Activated CD4-positive, alpha-beta memory T cell treated with anti-CD3 and anti-CD28 coated beads, Interleukin-2, amount 10 ng/mL, durations not matched to agents 7 days and 5 days (primary cell): ENCODE measurements at places on chromosomes 12 and 14. TPM values are rescaled to one million over a fixed set of nuclear protein-coding genes. Genes with fewer than 3 reads are reported as not detected.

GRCh38 chr12:26891704-26892103 lies 46.1 kb downstream of the INTS13 start:
- no peak overlapping the region for H3K4me3 ChIP-seq
- no peak overlapping the region for H3K27ac ChIP-seq
- no peak for DNase-seq
- H3K4me1 ChIP-seq: no peaks in the 10 kb centered on the region

- H3K4me1 ChIP-seq: no peaks in the 10 kb centered on the region
- H3K36me3 ChIP-seq: no peaks in the 10 kb centered on the region
- no peak overlapping the region for H3K4me3 ChIP-seq
- DNase-seq: no peak
- H3K27me3 ChIP-seq: peaks cover 5% of the 10 kb centered on the region
- H3K27ac ChIP-seq: no peak overlapping the region
Observed at GRCh38 chr12:75666126-75666938, 154.9 kb upstream of the KRR1 start.

The MMP19 gene
- total RNA-seq: not detected

- H3K27me3 ChIP-seq: no peaks in the 10 kb centered on the region
- H3K4me3 ChIP-seq: no peak overlapping the region
- H3K27ac ChIP-seq: no peak overlapping the region
- DNase-seq: no peak
- H3K4me1 ChIP-seq: no peaks in the 10 kb centered on the region
Observed at GRCh38 chr14:78593949-78594348, 423.8 kb downstream of the NRXN3 start.

The ZFHX2 gene
- total RNA-seq: 1.5 TPM

DNA sequence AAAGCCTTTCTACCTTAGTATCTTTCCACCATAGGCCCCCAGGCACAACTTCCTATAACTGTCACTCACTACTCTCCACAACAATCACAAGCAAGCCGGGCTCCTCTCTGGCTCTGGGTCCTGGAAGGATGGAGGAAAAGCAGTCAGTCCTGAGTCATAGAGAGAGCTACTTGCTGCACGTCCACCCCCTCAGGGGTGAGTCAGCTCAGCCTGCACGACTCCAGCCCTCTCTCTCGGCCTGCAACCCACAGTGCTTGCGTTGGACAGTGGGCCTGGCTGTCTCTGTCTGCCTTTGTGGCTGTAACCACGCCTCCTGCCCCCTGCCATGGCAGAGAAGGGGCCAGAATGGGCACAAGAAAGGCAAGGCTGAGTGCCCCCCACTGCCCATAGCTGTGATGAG lies 154.1 kb upstream of the FKBP4 start:
- DNase-seq: no peak
- H3K27me3 ChIP-seq: peaks cover 35% of the 10 kb centered on the region
- no peak overlapping the region for H3K27ac ChIP-seq
- no peaks in the 10 kb centered on the region for H3K36me3 ChIP-seq
- H3K4me3 ChIP-seq: no peak overlapping the region
- H3K4me1 ChIP-seq: peaks cover 6% of the 10 kb centered on the region

DNA sequence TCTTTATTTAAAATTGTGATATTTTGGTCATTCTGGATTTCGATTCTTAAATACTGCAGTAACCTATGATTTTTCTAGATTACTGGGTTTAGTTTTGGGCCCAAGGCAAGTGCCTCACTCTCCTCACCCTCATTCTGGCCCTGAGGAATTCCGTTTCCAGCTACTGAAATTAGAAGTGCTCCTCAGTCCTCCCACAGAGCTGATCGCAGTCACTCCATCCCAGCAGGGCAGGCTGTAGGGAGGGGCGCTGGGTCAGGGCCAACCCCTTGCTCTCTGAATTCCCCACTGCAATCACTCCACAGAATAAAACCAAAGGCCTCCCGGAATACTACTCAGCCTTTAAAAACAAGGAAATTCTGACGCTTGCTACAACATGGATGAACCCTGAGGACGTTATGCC lies 66.5 kb upstream of the DIO3 start:
- H3K27me3 ChIP-seq: peaks cover 4% of the 10 kb centered on the region
- H3K36me3 ChIP-seq: no peaks in the 10 kb centered on the region

DNA sequence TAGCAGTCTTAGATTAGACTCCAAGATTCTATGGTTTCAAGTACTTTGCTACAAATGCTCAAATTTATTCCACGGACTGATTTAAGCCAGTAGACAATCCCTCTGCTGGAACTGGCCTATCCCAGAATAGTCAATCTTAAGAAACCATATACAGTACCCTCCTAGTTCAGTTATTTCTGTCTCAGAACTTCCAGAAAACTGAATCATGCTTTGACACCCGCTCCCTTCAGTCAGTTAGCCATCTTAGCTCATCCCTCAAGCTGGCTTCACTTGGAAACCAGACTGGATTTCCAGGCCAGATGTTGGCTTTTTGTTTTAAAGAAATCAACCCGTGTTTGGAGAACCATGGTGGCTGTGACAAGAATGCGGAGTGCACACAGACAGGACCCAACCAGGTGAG lies 125.5 kb downstream of the NT5DC3 start:
- no peak overlapping the region for H3K4me3 ChIP-seq
- peaks cover 6% of the 10 kb centered on the region for H3K27me3 ChIP-seq
- no peak overlapping the region for H3K27ac ChIP-seq

The TMCC3 gene
- total RNA-seq: 1.2 TPM

DNA sequence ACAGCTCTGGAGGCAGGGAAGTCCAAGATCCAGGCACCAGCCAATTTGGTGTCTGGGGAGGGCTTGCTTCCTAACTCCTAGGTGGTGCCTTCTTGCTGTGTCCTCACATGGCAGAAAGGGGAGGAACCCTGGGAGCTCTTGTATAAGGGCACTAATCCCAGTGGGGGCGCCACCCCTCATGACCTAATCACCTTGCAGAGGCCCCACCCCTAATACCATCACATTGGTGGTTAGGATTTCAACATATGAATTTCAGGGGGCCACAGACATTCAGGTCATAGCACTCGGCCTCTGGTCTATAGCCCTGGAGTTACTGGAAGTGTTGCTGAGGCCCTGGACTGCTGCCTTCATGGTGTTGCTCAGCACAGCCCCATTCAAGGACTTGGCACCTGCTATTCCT lies 14.6 kb downstream of the PSMD9 start:
- no peaks in the 10 kb centered on the region for H3K27me3 ChIP-seq
- H3K4me1 ChIP-seq: no peaks in the 10 kb centered on the region
- no peak overlapping the region for H3K4me3 ChIP-seq
- peaks cover 48% of the 10 kb centered on the region for H3K36me3 ChIP-seq
- H3K27ac ChIP-seq: no peak overlapping the region

DNA sequence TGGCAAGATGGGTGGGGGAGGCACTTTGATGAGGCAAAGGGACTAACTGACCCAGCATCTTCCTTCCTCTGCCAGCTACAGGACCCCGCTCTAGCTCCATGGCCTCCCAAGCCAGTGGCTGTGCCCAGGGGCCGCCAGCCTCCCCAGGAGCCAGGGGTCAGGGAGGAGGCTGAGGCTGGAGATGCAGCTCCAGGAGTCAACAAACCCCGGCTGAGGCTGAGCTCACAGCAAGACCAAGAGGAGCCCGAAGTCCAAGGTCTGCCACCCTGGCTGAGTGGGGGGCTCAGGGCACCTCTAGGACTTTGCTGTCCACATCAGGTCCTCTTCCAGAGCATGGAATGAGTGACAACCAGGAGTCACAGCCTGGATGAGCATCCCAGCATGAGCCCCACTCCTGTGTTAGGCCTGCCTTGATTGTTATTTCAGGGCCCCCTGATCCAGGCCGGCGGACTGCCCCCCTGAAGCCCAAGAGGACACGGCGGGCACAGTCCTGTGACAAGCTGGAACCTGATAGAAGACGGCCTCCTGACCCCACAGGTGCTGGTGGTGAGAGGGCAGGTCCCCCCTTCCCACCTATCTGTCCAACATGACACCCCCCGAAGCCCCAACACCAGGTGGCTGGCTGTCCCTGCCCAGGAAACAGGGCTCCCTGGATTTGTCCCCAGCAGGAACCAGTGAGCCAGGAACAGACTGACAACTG lies 2.5 kb upstream of the CPNE6 start:
- no peak overlapping the region for H3K4me3 ChIP-seq
- peaks cover 14% of the 10 kb centered on the region for H3K27me3 ChIP-seq
- no peak overlapping the region for H3K27ac ChIP-seq
- H3K4me1 ChIP-seq: no peaks in the 10 kb centered on the region
- DNase-seq: no peak
- no peaks in the 10 kb centered on the region for H3K36me3 ChIP-seq

DNA sequence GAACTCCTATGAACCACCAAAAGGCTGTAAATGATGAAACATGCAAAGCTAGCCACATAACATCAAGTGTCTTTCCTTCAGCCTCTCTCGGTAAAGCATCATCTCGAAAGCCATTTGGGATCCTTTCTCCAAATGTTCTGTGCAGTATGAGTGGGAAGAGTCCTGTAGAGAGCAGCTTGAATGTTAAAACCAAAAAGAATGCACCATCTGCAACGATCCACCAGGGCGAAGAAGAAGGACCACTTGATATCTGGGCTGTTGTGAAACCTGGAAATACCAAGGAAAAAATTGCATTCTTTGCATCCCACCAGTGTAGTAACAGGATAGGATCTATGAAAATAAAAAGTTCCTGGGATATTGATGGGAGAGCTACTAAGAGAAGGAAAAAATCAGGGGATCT lies 61.2 kb downstream of the ATG14 start:
- H3K4me3 ChIP-seq: no peak overlapping the region
- peaks cover 23% of the 10 kb centered on the region for H3K36me3 ChIP-seq
- H3K4me1 ChIP-seq: peaks cover 43% of the 10 kb centered on the region
- H3K27me3 ChIP-seq: no peaks in the 10 kb centered on the region
- no peak for DNase-seq
- no peak overlapping the region for H3K27ac ChIP-seq

GRCh38 chr14:24147761-24148428 lies 597 bp downstream of the RNF31 start:
- peaks cover 80% of the 10 kb centered on the region for H3K36me3 ChIP-seq
- H3K27ac ChIP-seq: peak overlapping the region; percentile 84
- no peaks in the 10 kb centered on the region for H3K27me3 ChIP-seq
- H3K4me1 ChIP-seq: peaks cover 55% of the 10 kb centered on the region

- no peak overlapping the region for H3K4me3 ChIP-seq
- DNase-seq: no peak
- H3K36me3 ChIP-seq: no peaks in the 10 kb centered on the region
- no peaks in the 10 kb centered on the region for H3K4me1 ChIP-seq
- H3K27me3 ChIP-seq: peaks cover 2% of the 10 kb centered on the region
- H3K27ac ChIP-seq: no peak overlapping the region
Observed at GRCh38 chr12:41510470-41510869, 322.4 kb downstream of the PDZRN4 start.
